ENCODE measurements at places on chromosomes 1 and 21. TPM values are rescaled to one million over a fixed set of nuclear protein-coding genes. Genes with fewer than 3 reads are reported as not detected.
A peak's percentile ranks its signal among the peaks of the same experiment; 100 is the strongest.

The CFHR3 gene
- not detected for total RNA-seq

- no peak overlapping the region for H3K4me3 ChIP-seq
- H3K4me1 ChIP-seq: no peaks in the 10 kb centered on the region
Observed at GRCh38 chr1:240515505-240515904, 96.5 kb downstream of the GREM2 start.

DNA sequence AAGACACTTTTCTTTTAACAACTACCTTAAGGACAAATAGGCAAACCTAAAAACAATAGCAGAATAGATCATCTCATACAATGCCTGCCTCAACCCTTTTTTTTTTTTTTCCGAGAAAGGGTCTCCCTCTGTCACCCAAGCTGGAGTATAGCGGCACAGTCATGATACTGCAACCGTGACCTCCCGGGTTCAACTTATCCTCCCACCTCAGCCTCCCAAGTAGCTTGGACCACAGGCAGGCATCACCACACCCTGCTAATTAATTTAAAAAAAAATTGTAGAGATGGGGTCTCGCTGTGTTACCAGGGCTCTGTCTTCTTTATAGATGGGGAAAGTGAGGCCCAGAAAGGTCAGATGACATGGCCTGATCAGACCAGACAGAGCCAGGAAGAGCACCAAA, 7.9 kb downstream of the SH3BGRL3 start:
- H3K27me3 ChIP-seq: no peaks in the 10 kb centered on the region
- no peak overlapping the region for H3K27ac ChIP-seq
- no peak overlapping the region for H3K4me3 ChIP-seq
- H3K36me3 ChIP-seq: no peaks in the 10 kb centered on the region
- H3K4me1 ChIP-seq: peaks cover 13% of the 10 kb centered on the region

- H3K27me3 ChIP-seq: no peaks in the 10 kb centered on the region
- no peak for DNase-seq
- H3K4me1 ChIP-seq: no peaks in the 10 kb centered on the region
Observed at GRCh38 chr1:201793306-201793925, 35.5 kb upstream of the IPO9 start.

The LYSMD1 gene
- total RNA-seq: 5.0 TPM

DNA sequence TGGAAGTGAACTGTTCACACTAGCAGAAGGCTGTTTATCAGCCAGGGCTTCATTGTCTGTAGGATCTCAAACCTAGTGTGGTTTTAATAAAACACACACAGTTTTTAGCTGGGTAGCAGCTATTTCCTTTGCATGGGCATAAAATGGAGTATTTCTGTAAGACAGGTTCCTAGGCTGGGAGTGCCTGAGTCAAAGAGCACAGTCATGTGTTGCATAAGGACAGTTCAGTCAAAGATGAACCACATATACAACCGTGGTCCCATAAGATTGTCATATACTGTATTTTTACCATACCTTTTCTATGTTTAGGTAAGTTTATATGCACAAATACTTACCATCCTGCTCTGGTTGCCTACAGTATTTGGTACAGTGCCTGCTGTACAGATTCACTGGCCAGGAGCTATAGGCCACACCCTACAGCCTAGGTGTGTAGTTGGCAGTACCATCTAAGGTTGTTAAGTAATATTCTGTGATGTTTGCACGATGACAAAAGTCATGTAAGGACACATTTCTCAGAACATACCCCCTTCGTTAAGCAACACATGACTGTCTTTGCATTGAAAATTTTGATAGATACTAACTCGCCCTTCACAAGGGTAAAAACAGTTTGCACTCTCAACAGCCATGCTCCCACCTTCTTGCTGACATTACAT, 17.2 kb downstream of the LGALS8 start:
- no peak overlapping the region for H3K27ac ChIP-seq
- peaks cover 3% of the 10 kb centered on the region for H3K36me3 ChIP-seq
- no peak overlapping the region for H3K4me3 ChIP-seq
- no peaks in the 10 kb centered on the region for H3K27me3 ChIP-seq

The OR6P1 gene
- total RNA-seq: not detected

DNA sequence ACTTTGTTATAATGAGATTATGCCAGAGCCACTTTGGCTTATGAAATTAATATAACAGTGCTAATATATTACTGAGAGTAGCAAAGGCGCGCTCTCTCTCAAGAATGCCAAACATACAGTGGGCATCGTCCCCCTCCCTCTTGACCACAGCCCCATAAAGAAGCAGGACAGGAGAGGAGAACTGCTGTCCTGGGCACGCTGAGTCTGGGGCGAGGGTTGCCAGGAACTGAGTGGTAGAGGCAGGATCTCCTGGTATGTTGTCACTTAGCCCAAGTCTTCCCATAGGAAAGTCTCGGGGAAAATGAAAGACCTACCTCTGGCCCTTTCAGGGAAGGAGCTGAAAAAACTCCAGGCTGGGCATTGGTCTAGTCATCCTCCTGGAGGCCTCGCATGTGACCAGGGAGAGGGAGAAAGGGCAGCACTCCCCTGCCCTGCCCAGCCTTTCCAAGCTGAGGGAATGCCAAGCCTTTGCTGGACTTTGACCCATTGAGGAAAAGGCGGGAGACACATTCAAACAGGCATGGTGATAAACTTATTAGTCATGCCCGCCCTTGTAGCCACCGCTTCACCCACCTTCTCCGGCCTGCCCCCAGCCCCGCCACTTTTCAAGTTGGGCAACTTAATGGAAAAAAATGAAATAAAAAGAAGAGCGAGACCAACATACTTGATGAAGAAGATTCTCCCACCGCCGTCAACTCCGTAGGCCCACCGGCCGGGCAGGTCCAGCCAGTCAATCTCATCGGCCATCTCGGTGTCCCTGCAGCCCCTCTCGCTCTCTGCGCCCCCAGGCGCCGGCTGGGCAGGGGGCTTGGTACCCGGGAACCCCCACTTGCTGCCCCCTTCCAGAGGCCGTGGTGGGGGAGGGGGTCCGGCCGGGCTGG, 17.4 kb upstream of the PLEKHA6 start:
- H3K27me3 ChIP-seq: no peaks in the 10 kb centered on the region
- H3K36me3 ChIP-seq: no peaks in the 10 kb centered on the region
- H3K4me1 ChIP-seq: peaks cover 16% of the 10 kb centered on the region

The CD1D gene
- total RNA-seq: not detected

The TINAGL1 gene
- total RNA-seq: 101 TPM

GRCh38 chr1:196306421-196306820, 301.8 kb downstream of the KCNT2 start:
- H3K4me1 ChIP-seq: no peaks in the 10 kb centered on the region
- no peaks in the 10 kb centered on the region for H3K27me3 ChIP-seq
- no peak overlapping the region for H3K27ac ChIP-seq
- H3K36me3 ChIP-seq: no peaks in the 10 kb centered on the region
- DNase-seq: peak; percentile 4

The RPL11 gene
- 1,063 TPM for total RNA-seq

DNA sequence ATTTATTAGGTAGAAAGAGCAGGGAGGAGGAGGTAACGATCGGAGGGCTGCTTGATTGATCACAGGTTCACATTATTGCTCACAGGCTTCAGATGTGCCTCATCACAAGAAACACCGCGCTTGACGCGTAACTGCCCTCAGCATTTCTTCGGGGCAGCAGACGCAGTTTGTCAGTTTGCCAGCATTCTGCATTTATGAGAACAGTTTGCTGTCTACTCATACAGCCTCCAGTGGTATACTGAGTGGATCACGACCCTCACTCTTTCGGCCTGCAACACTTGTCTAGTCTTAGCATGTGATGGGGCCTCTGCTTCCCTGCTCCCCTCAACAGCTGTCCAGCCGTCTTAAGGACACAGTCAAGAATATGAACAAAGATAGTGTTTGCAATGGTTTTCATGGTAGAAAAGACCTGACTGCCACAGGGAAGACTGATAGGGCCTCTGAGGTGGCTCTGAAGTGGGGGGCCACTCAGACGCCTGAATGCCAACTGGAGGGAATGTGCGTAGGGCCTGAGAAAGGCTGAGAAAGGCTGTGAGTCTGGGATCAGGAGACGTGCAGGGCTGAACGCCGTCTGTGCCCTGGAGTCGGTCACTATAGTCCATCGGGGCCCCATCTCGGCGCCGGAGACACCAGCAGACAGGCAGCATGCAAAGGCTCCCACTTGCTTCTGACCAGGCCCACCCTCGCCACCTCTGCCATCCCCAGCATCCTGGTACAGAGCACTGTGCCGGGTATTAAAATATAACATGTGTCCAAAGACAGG, 45.0 kb downstream of the UBE2G2 start:
- H3K4me1 ChIP-seq: no peaks in the 10 kb centered on the region
- no peak overlapping the region for H3K27ac ChIP-seq
- DNase-seq: no peak
- no peaks in the 10 kb centered on the region for H3K27me3 ChIP-seq
- no peaks in the 10 kb centered on the region for H3K36me3 ChIP-seq
- no peak overlapping the region for H3K4me3 ChIP-seq

The SPRR3 gene
- 1.0 TPM for total RNA-seq

DNA sequence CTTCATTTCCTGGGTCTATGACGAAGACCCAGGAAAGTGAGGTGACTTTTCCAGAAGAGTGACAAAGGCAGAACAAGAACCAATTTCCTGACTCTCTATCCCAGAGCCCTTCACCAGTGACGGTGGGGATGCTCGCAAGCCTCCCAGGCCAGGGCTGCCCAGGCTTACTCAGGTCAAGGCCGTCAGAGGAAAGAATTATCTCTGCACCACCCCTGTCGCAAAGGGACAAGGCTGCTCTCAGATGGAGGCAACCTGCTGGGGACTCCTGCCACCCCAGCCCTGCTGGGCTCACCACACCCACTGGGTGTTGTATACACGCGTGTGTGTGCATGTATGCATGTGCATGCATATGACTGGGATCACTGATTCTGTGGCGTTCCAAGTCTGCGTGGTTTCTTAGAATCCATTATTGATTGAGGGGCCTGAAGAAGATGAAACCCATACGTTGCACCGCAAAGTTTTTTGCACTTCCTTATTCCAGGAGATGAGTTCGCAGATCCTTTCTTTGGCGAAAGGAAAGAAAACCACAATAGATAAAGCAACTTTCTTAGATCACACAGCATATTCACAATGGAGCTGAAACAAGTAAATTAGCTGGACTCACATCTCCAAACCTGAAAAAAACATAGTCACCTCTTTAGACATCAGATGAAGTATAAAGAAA, 255.8 kb downstream of the RHOU start:
- no peak overlapping the region for H3K27ac ChIP-seq
- no peaks in the 10 kb centered on the region for H3K27me3 ChIP-seq
- no peaks in the 10 kb centered on the region for H3K4me1 ChIP-seq
- DNase-seq: no peak
- no peaks in the 10 kb centered on the region for H3K36me3 ChIP-seq

The CHI3L1 gene
- 235 TPM for total RNA-seq

DNA sequence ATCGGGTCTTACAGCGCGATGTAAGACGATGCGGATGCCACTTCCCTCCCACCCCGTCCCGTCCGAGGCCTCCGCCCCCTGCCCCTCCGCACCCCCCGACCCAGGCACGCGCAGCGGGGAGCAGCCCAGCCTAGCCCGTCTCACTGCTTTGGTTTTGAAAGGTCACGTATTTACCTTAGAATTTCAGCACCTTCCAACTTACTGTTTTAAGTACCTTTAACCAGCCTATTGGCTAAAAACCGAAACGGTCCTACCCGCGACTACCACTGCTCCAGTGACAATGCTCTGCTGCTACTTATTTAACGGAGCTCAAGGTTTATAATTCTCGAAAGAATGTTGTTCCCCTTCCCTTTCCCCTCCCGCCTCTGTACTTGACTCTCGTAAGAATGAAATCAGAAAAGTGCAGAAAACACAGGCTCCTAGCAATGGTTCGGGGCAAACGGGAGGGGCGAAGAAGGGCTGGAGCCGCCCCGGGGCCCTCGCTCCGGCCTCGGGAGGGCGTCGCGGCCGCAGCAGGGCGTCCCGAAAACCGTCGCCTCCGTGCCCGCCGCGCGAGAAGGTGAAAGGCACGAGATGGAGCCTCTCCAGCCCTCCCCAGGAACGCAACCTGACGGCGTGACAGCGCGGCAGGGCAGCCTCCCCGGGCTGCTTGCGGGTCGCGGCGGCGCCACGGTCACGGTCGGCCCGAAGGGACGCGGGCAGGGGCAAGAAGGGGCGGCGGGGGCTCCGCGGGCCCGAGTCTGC, 667 bp downstream of the TMEM50B start:
- peak overlapping the region; percentile 91 for H3K4me3 ChIP-seq
- H3K36me3 ChIP-seq: no peaks in the 10 kb centered on the region
- peaks cover 6% of the 10 kb centered on the region for H3K4me1 ChIP-seq
- peak; percentile 44 for DNase-seq
- peak overlapping the region; percentile 89 for H3K27ac ChIP-seq

DNA sequence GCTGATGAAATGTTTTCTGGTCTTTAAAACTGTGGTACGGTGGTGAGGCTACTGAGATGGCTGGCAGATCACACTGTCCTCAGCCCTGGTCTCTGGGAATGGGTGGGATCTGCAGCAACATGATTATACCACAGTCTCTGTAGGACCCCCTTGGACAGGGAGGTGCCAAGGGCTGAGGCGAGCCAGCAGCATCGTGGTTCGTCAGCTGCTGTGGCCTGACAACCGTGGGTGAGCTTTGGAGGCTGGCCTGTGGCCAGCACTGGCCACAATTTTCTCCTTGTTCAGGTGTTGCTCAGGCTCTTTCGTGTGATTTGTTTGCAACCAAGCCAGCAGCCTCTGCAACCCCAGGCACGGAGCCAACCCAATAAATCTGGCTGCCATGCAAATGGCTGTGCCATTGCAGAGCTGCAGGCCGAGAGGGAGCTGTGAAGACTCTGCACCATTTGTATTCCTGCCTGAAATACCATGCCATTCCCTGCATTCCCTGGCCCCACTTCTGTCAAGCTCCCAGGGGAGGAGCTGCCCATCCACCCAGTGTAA, 70.9 kb downstream of the PCP4 start:
- H3K27me3 ChIP-seq: no peaks in the 10 kb centered on the region
- no peak overlapping the region for H3K4me3 ChIP-seq
- DNase-seq: no peak
- no peaks in the 10 kb centered on the region for H3K36me3 ChIP-seq
- H3K27ac ChIP-seq: no peak overlapping the region
- no peaks in the 10 kb centered on the region for H3K4me1 ChIP-seq

DNA sequence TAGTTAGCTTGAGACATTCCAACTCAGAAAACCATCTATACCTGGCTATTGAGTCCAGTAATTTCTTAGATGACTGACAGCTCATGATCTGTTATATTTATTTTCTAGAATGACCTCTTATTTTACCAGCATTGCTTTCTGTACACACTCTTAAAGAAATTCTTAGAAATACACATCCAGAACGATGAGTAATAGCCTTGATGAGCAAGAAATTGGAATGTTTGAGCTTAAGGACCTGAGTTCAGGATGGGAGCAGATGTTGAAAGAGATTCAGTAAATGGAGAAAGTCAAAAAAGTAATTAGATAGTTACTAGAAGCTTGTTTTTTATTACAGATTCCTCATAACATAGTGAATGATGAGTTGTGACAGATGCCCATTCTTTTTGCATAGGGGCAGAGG, 11.7 kb downstream of the PYHIN1 start:
- DNase-seq: no peak
- H3K36me3 ChIP-seq: no peaks in the 10 kb centered on the region
- no peaks in the 10 kb centered on the region for H3K27me3 ChIP-seq
- H3K4me3 ChIP-seq: no peak overlapping the region

GRCh38 chr1:63638875-63639274, 45.7 kb downstream of the PGM1 start:
- H3K27ac ChIP-seq: no peak overlapping the region
- H3K4me3 ChIP-seq: no peak overlapping the region
- H3K4me1 ChIP-seq: peaks cover 28% of the 10 kb centered on the region
- peaks cover 2% of the 10 kb centered on the region for H3K36me3 ChIP-seq
- DNase-seq: no peak

All from Caco-2 (cell line).